ENCODE measurements at places on chromosomes 12 and 14.

- no peak for DNase-seq
These were observed 339.6 kb downstream of the SNAPC1 start for GRCh38 chr14:62101673-62102348.

DNA sequence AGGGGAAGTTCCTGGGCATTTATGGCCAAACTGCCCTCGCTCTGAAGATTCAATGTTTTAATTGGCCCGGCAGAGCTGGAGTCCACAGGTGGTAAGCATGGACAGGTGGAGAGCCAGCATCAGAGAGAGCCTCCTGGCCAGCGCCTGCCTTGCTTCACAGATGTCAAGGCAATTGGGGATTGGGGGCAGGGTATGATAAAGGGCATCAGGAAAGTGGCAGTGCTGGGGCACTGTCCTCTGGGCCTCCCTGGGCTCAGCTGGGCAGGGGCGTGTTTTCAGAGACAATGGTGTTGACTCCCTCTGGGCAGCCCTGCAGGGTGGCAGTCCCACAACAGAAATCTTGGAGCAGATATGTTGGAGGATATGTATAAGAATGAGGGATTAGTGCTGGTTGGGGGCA, 237.3 kb downstream of the CACNA1C start:
- no peak for DNase-seq

DNA sequence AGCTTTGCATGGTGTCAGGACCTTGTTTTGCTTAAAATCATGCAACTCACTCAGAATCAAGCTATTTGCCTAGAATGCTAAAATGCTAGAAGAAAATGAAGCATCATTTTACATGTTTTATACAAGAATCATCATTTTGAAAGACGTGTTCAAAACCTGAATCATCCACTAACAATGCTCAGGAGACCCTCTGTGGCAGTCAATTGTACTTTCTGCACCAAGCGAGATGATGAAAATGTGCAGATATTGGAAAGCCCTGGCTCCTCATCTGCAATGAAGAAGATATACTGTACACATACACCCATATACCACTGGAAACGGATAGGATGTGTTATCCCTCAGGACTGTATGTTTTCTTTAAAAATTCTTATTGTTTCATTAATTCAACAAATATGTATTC, 92.7 kb downstream of the DYRK2 start:
- no peak for DNase-seq

DNA sequence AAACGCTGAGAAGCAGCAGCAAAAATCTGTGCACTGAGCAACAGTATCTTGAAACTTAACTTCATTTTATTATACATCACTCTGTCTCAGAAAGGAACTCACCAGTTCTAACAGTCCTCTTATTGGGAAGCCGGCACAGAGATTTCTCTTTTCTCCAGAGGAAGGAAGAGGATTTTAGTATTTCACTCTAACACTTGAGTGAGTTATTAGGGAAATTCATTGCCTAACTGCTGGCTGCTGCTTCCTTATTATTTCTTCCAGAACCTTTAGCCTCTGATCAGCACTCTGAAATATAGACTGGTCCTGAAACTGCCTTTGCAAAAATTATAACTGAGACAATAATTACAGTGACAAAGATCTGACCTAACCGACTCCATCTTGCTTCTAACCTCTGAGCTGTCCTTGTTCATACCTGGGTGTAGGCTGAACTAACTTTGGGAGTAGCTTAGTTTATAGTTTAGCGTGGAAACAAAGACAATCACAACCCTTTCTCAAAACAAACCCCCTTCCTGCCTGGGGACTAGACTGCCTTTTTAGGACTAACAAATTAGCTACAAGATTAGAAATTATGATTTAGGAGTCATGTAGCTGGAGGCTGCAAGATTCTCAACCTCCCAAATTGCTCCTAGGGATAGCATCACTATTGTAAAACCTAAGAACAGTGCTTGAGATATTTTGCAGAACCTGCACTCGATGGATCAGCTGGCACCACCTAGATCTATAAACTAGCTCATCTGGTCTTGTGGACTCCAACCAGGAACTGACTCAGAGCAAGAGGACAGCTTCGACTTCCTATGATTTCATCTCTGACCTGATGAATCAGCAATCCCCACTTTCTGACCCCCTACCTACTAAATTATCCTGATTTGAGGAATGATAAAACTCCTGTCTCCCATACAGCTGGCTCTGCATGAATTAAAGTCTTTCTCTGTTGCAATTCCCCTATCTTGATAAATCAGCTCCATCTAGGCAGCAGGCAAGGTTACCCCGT, 117.5 kb downstream of the DYRK2 start:
- DNase-seq: no peak

DNA sequence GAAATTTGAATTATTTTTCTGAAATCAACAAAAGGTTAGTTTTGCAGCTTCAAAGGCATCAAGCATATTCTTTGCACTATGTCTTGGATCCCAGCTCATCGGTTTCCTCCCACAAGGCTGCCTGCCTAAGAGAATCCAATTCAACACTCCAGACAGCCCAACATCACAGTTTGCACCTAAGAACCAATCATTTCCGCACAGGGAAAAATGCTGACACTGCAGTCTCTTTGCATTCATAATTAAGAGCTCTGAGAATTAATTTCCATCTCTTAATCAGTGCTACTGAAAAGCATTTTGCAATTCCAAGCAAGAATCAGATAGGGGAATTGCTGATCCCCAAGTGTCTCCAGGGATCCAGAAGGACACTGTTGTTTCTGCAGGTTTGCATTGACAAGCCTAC, 175.9 kb downstream of the PIWIL1 start:
- DNase-seq: no peak
